ENCODE measurements at places on chromosomes 5 and 9.

- peak; percentile 38 for DNase-seq
Measured at GRCh38 chr9:37486616-37487548, 1.1 kb downstream of the POLR1E start.

GRCh38 chr5:56963246-56963645, 11.3 kb upstream of the MIER3 start:
- DNase-seq, result no peak

DNA sequence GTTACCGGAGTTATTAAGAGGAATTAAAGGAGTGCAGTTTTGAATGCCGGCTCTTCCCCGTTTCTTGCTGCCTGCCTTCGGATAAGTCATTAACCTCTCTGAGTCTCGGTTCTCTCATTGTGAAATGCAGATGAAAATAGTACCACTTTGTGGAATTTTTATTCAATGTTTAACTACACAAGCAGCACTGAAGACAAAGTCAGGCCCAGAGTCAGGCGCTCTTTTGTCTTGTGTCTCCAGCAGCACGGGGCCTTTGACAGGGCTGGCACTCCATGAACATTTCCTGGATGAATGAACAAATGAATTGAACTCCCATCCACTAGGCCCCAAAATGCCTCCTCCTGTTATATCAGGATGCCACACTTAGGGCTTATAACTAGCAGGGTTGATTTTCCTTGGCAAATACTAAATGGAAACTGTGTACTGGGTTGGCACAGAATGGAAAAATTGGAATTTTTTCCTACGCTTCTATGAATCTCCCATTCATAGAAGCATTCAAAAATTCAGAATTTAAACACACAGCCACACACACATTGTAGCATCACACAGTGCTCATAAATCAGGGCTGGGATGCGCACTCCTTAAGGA, 332.8 kb downstream of the MLLT3 start:
- DNase-seq, result no peak

- DNase-seq, result peak; percentile 26
Measured at GRCh38 chr9:33155393-33155792, 11.7 kb downstream of the B4GALT1 start.

- DNase-seq, result no peak
Measured at GRCh38 chr5:148991566-148991965, 71.3 kb downstream of the SH3TC2 start.

DNA sequence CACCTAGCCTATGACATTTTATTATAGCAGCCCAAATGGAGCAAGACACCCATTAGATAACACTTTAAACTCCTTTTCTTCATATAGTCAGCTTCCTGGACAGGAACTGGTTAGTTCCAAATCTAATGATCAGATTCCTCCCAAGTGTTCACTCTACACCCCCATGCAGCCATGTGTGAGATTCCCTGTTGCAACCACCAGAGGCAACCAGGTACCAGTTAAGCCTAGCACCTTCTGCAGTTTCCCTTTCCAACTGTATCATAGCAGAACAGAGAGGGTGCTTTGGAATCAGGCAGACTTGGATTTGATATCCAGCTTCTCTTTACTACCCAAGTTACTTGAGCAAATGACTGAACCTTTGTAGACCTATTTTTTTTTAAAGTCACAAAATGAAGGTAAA, 296.6 kb upstream of the PCSK5 start:
- no peak for DNase-seq

DNA sequence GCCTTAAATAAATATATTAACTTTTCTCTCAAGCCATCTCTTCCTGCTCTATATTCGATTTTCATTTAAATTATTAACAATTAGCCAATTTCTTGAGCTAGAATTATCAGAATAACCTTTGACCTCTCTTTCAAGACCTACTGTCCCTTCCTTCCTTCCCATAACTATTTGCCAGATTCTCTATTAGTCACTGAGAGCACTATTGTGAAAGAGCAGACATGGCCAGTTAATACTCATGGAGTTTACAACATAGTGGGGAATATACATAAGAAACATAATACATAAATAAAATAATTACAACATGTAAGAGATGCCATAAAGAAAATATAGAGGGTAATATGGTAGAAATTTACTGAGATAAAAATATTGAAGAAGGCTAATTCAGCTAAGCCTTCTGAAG, 72.1 kb upstream of the CHD1 start:
- no peak for DNase-seq

DNA sequence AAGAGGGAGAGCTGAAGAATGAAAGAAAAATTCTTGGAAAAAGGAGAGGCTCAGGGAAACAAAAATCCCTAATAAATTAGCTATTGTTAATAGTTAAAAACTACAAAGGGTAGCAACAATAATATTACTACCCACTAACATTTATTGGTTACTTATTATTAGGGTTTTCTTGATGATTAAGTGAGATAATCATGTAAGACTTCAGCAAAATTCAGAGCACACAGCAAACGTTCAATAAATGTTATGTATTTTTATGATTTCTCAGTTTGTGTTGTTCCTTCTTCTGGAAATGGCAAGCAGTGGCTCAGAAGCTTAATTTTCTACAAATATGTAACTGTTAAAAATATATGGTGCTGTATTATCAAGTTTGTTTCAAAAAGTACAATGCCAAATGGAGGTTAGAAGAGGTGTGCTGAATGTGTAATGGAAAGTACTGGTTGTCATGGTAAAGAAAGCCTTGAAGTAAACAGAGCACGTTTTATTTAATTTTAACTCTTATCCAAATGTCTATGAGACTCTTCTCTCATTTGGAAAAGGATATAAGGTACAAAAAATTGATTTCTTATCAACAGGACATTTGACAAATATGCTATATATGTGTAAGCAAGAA, 226.0 kb upstream of the ATP10B start:
- no peak for DNase-seq

DNA sequence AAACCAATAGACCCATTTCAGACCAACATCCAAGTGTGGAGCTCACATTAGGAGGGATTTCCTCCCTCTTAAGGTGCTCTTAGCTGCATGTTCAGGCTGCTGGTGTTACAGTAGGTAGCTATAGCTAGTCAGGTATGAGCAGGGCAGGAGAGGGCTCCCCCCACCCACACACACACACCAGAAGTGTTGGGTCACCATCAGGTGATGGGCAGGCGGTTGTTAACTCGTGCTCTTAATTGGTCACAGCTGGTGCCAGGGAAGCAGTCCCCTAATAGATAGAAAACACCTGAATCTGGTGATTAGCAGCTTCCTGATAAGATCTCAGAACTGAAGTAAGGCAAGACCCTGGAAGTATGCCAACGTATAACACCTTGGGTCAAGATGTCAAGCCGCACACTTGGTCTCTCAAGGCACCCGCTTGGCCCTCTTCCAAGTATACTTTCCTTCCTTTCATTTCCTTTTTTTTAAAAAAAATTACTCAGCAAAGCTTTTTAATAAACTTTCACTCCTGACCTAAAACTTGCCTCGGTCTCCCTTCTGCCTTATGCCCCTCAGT, 532.4 kb downstream of the DNAH5 start:
- DNase-seq, result no peak

- DNase-seq, result no peak
Measured at GRCh38 chr5:95956900-95957293, 4.8 kb downstream of the ELL2 start.

DNA sequence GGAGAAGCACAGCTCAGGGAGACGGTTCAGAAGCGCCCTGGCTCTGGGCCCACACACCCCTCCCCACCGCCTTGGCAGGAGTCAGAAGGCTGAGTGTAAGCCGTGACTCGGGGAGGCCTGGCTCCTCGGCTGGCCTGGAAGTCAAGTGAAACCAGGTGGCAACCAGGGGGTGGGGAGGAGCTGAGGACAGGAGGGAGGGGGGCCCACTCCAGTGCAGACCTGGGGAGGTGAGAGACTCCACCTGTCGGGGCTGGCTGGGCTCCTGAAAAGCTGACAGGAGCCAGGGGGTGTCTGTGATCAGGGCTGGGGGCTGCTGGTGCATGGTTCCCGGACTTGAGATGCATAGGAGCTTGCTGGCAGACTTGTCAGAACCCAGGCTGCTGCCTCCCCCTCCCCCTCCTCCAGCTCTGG, 150.2 kb upstream of the PHYKPL start:
- no peak for DNase-seq

- DNase-seq, result no peak
Measured at GRCh38 chr9:109794361-109795012, 14.5 kb downstream of the PALM2AKAP2 start.

DNA sequence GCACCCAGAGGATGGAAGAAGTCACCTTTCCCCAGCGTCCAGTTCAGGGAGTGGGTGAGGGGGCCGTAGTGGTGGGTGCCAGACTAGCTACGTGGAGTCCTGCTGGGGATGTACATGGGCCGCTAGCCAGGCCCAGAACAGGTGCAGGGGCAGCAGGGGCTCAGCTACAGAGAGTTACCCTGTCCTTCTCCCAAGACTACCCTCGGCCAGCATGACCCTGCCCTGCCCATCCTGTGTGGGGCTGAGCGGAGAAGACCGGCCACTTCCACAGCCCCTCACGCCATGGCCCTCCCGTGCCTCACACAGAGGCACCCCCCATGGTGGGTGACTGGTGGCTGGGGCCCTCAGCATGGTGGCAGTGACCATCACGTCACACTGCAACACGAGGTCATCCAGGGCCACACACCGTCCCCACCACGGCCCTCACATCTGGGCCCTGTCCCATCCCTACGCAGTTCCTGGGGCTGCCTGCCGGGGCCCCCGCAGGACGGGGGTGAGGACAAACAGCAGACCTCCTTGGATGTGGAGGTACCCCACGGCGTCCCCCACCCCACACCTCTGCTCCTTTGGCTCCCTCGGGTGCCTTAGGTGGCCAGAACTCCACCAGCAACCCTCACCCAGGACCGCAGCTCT, 977 bp upstream of the DPP7 start:
- no peak for DNase-seq

DNA sequence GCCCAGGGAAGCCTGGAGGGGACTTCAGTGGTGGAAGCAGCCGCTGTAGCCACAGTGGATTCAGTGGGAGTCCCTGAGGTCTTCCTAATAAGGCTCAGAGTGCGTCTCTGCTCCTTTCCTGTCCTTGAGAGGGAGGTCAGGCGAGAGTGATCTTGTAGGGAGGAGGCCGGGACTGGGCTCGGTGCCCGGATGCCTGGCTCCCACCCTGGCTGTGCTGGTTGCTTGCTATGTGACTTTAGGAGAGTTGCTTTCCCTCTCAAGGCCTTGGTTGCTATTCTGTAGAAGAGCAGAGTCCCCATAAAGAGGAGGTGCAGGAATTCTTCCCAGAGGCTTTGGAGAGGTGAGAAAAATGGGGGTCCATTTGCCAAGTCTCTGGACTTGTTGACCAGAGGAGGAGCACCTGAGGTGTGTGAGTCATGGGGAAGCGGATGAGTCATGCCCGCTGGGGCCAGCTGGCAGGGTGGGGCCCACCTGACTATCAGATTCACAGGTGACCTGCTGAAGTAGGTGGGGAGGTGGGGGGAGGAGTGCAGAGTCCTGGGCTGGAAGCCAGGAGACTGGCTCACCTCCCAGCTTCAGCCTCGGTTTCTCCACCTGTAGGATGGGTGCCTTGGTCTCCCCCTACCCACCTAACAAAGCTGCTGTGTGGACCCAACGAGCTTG, 13.8 kb downstream of the GSN start:
- no peak for DNase-seq

- no peak for DNase-seq
Measured at GRCh38 chr9:105150991-105151685, 93.3 kb upstream of the SLC44A1 start.

- DNase-seq, result no peak
Measured at GRCh38 chr9:87810679-87811178, 71.9 kb upstream of the SPATA31E1 start.

- DNase-seq, result no peak
Measured at GRCh38 chr9:90972057-90972456, 170.4 kb downstream of the SYK start.

DNA sequence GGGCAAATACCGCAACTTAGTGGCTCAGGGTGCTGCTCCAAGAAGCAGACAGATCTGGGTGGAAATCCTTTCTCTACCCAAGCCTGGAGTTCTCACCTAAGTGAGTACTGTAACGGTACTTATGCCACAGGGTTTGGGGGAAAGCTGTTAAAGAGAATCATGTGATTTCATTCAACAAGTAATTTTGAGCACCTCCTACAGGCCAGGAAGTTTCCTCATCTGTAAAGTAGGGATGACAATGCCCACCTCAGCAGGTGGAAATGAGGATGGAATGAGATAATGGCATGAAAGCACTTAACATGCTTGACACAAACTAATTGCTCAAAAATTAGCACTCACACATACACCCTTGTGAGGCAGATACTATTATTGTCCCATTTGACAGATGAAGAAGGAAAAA, 114.1 kb downstream of the JAKMIP2 start:
- DNase-seq, result no peak

DNA sequence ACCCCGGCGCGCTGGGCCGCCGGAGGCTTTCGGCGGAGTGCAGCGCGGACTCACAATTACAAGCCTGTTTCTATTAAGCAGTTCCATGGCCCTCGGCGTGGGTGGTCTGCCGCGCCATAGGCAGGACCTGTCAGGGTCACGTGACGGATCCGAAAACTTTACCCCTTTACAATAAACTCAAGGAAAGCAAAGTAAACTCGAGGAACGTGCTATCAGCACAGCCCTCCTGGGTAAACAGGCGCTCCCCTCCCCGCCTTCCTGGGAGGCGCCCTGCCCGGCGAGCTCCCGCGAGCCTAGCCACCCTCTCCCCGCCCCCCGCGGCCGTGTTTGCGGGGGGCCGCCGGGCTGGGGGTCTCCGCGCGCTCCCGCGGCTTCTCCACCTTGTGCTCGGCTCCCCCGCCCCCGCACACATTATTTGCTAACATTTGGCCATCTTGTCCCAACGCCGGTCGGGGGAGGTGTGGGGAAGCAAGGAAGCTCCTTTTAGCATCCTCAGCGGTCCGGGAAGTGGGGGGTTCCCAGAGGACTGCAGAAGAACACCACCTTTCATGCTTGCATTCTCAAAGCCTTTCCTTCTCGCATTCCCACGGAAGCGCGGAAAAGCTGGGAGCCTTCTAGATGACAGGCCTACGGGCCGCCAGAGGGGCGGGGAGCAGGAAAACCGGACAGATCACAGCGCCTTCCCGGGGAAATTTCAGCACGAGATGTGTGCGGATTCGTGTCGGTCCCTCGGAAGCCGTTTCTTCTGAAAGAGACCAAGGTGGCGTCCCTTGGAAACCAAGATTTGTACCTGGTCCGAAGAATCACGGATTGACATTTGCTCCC, at the start of gene PTCH1:
PTCH1 (minus strand) TSS at position 238 of the 825 bp plus-strand sequence.
- peak; percentile 58 for DNase-seq

DNA sequence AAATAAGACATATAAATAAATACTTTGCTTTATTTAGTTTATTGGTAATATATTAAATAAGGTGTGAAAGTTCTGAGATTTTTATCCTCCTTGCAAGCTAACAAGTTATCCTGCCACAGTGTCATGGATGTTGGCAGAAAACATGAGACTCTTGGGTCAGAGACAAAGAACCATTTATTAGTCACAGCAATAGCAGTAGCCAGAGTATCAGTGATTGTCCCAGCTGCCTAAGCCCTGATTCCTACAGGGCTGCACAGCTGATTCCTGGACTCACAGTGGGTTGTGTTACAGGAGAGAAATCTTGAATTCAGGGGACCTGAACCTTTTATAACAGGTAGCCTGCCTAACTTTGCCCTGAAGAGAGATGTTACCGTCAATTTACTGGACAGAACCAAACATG, 304.5 kb upstream of the ZNF608 start:
- DNase-seq, result no peak

DNA sequence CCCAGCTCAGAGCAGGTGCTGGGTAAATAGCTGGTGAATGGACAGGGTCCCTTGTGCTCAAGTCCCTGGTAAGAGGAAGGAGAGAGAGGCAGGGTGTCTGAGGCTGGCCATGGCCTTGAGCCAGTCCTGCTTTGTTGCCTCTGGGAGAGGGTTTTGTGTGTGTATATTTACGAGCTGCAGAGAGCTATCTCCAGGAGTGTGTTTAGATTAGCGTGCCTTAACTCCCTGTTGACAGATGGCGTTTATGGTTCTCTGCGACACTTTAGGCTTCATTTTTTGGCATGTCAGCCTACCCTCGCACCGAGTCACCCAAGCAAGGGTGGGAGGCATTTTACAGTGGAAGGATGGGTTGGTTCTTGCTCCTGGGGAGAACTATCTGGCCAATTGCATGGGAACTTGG, 22.2 kb downstream of the HMCN2 start:
- no peak for DNase-seq
